ENCODE measurements at places on chromosomes 12 and 14.

DNA sequence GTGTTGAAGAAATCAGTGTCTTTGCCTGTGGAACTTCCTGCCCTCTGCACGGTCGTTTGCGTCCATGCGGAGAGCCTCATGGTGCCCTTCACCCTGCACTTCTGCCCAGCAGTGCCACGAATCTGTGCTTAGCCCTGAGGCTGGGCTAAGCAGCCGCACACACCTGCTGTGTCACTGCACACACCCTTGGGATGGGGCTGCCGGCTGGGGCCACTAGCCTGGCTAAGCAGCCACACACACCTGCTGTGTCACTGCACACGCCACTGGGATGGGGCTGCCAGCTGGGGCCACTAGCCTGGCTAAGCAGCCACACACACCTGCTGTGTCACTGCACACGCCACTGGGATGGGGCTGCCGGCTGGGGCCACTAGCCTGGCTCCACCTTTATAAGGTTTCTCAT is 188.5 kb downstream of the KIF26A start:
- DNase-seq: no peak

- DNase-seq: peak; percentile 74
These were observed 42.1 kb upstream of the CHGA start for GRCh38 chr14:92880851-92881250.

GRCh38 chr14:71243697-71244096 is 336.4 kb downstream of the PCNX1 start:
- no peak for DNase-seq

DNA sequence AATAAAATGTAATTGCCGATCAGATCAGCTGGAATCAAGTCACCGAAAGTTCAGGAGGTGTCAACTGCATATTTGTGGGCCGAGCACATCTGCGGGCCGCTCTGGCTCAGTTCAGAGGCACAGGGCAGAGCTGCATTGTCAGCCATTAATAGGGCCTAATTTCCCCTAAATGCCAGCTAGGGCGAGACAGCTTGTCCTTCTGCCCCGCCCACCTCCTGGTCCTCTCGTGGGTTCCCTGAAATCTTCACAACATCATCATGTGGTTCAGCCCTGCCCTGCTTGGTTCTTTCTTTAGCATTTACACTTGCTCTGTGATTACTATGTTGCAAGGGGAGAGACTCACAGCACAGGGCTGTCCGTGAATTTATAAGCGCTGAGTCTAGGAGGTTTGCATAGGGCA is 148.9 kb downstream of the CHST11 start:
- DNase-seq: no peak

- DNase-seq: no peak
These were observed 14.0 kb downstream of the OR6S1 start for GRCh38 chr14:20627346-20628027.

GRCh38 chr12:69585189-69586062 is at the start of gene CCT2:
TSS of gene CCT2 (plus strand) at chr12:69585459. CDS start at chr12:69585522, 63 bp downstream.
- DNase-seq: peak; percentile 98

- no peak for DNase-seq
These were observed 24.9 kb downstream of the ACTR6 start for GRCh38 chr12:100225491-100225890.

DNA sequence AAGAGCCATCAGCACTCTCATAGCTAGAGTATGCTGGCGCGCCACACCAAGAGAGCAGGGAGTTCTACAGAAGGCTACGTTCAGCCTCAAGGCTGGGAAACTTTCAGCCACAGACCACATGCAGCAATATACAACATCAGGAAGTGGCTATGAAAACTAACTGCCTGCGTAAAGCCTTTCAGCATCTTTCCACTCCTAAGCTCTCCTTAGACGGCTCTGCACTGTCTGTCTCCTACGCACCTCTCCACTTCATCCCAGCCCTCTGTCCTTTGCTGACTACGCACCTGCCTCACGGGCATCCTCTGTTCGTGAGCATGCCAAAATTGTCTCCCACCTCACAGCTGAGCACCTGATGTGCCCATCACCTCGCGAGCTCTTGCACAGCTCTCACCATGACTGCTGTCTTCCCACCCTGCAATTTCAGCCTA is 9.7 kb downstream of the MPHOSPH9 start:
- DNase-seq: no peak

- no peak for DNase-seq
These were observed 26.1 kb upstream of the JPH4 start for GRCh38 chr14:23604675-23605170.

DNA sequence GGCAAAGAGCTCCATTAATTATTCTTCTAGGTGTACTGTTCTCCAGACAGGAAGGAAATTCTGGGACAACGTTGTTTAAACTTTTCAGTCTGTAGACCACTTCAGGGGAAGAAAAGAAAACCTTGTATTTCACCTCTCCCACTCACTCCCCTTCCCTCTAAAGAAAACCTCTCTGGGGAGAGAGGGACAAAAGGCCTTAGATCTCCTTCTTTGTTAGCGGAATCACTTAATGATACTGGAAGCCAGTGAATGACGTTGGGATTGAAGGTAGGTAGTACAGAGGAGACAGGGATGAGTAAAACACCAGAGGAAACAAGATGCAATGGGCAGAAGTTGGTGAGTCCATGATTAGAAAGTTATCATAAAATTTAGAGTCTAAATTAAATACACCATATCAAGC is 38.7 kb upstream of the SGPP1 start:
- DNase-seq: no peak

- DNase-seq: peak; percentile 69
These were observed 21.6 kb upstream of the CACNA2D4 start for GRCh38 chr12:1939801-1940607.

GRCh38 chr12:96078231-96079135 is 43.1 kb upstream of the LTA4H start:
- DNase-seq: no peak

DNA sequence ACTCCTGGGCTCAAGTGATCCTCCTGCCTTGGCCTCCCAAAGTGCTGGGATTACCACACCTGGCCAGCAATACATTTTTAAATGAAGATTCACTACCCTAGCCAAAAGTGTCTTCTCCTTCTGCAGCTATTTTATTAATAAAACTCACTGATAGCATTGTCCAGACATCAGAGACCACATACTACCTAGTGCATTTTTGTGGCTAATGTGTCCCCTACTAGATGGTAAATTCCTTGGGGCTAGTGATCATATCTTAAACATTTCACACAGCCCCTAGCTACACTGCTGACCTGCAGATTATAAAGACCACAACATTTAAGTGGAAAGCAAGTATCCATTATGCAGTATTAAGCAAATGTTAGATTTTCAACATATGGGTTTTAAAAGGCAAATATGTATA is 17.0 kb downstream of the DTD2 start:
- DNase-seq: no peak

- DNase-seq: peak; percentile 60
These were observed 885 bp upstream of the PALS1 start for GRCh38 chr14:67240168-67240932.

DNA sequence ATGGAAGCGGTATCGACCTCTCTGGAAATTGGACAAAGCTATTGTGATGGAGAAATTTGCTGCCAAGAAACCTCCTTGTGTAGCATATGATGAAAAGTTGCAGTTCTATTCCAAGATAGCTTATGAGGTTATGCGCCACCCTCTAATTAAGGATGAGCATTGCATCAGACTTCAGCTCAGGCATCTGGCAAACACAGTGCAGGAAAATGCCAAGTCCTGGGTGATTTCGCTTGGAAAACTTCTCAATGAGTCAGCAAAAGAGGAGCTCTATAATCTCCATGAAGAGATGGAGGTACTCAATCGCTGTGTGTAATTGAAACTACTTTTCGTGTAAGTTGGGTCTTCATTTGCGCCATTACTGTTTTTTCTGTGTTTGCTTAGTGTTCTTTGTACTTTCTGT is 51.2 kb downstream of the DNAH10 start:
- no peak for DNase-seq

- DNase-seq: peak; percentile 88
These were observed 11.1 kb downstream of the GPR84 start for GRCh38 chr12:54352891-54353874.

- DNase-seq: no peak
These were observed 52.6 kb downstream of the GALNT16 start for GRCh38 chr14:69312608-69313007.

DNA sequence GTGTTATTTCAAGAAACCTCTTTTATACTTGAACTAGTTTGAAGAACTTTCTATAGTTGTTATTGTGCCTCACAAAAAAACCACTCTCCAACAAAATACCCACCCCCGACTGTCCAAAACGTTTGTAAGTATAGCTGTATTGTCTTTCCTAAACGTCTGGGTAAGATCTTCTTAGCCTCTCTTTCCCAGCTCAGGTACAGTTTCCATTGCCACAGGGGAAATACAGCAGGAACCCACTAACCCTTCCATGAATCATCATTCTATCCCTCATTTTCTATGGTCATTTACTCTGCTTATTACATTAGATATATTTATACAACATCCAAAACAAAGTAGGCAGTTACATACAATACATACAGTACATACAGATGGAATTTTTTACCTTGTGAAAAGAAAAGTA is 70.8 kb downstream of the ZFC3H1 start:
- DNase-seq: no peak

GRCh38 chr14:89004166-89004565 is 179.7 kb downstream of the TTC8 start:
- DNase-seq: no peak

- no peak for DNase-seq
These were observed 91.1 kb downstream of the FOXN3 start for GRCh38 chr14:89325959-89326358.

DNA sequence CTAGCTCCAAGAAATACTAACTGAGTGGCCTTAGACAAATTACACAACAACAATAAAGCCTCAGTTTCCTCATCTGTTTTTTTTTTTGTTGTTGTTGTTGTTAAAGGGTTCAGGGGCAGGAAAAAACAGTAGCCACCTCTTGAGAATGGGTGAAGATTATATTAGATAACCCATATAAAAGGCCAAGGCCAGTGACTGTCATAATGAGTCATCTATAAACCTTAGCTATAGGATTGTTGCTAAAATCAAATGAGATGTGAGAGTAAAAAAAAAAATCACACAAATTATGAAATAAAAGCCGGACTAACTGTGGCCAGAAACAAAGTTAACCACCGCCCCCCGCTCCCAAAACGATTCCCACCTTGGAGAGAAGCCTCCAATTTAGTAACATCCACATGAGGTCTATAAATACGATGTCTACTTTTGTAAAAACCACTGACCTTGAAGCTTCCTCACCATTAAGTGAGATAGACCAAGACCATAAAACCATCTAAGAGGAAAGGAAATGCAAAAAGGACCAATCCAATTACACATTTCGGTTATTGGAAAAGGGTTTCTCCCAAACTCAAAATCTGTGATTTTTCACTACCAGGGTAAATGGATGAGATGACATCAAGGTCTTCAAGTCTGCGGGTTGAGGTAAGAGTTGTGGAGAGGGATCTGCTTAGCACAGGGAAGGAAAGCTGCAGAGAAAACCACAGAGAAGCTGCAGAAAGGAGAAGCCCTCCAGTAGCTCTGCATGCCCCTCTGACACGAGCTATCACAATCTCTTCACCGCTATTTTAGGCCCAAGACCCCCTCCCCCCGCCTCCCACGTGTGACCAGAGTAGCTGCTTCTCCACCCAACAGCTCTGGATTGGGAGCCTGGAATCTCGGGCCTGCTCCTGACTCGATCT is 1.0 kb downstream of the NAA25 start:
- DNase-seq: no peak

- DNase-seq: no peak
These were observed 88.1 kb upstream of the WSCD2 start for GRCh38 chr12:108040947-108041346.

DNA sequence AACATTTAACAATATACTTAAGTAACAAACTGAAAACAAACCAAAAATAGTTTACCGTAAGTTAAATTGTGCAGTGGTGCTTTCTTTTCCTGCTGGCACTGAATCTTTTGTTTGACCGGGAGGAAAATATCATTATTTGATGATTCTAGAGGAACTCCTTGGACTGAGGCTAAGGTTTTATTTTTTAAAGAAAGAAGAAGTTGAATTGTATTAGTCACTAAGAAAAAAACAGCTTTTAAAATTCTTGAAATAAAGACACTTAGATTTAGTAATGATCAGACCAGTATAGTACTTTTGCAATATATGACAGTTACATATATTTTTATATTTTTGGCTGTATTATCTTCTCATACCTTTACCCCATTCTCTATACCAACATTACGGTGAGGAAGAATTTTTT is 10.3 kb downstream of the MIS18BP1 start:
- no peak for DNase-seq

DNA sequence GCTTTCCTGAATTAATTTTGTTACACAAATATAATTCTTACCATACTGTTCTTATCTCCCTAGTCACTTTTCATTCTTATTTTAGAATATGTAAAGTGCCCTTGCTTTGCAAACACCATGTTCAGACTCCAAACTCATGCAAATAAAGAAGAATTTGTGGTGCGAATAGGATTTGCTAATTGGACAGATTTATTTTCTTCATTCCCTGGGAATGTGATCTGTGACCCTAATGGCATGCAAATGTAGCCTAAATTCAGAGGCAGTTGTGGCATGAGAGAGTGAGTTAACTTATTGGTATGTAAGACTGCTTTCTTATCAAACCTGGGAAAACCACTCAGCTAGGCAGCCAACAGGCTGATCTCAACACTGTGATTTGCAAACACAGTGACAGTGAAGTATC is 10.0 kb downstream of the CAPZA3 start:
- DNase-seq: no peak

Data from NCI-H510A treated with DMSO at 0.1 percent for 48 hours (cell line).